ENCODE measurements at places on chromosomes 5 and 9.

DNA sequence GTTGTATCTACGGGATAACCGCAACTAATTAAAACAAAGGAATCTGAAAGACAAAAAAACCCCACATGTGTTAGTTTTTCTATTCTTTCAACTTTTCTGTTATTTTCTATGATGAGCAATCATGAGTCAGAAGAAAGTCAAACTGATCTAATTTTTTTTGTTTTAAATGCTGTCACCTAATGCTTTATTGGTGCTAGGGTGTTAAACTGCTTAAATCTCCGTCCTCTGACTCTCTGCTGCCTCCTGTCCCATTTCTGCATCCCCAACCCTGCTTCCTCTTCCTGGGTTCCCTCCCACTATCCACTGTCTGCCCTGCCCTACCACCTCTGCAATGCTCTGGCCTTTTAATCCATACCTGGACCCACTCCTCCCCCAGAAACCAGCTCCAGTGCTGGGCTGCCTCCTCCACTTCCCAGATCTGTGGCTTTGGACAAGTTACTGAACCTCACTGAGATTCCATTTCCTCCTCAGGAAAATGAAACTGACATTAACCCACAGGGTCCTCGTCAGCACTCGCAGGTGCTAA is 15.7 kb downstream of the PTPN3 start:
- DNase-seq: no peak

DNA sequence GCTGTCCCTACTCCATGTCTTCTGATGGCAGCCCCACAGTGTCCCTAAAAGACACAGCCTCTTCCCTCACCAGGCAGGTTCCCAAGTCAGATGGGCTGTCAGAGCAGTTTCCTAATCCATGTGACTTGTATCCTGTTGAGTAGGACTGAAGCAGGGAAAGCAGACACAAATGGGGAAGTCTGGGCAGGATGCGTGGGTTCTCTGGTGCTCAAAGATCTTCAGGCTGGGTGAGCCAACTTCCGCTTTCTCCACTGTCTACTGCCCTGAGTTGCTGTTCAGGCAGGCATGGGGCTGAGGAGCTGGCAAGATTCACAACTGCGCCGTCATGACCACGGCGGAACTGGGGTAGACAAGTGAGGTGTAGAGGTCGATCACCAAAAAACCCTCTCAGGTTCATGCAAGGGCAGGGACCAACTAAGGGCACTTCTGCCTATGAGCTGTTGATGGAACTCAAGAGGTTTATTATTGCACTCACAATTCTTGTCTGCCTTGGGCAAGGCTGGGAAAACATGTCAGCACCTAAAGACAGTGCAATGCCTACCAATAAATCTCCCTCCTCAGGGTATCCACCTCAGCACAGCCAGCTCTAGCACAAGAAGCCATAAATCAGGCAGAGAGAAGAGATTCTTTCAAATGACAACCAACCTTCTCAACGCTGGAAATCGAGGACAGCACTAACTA is 83.4 kb downstream of the RAPGEF1 start:
- peak; percentile 95 for DNase-seq

GRCh38 chr5:73280821-73281746 is 108.1 kb downstream of the TMEM174 start:
- DNase-seq: no peak

- DNase-seq: no peak
Observed at GRCh38 chr5:51383131-51384121, at the start of gene ISL1. TSS of gene ISL1 (plus strand) at chr5:51383448. CDS start at chr5:51383672, 224 bp downstream.

DNA sequence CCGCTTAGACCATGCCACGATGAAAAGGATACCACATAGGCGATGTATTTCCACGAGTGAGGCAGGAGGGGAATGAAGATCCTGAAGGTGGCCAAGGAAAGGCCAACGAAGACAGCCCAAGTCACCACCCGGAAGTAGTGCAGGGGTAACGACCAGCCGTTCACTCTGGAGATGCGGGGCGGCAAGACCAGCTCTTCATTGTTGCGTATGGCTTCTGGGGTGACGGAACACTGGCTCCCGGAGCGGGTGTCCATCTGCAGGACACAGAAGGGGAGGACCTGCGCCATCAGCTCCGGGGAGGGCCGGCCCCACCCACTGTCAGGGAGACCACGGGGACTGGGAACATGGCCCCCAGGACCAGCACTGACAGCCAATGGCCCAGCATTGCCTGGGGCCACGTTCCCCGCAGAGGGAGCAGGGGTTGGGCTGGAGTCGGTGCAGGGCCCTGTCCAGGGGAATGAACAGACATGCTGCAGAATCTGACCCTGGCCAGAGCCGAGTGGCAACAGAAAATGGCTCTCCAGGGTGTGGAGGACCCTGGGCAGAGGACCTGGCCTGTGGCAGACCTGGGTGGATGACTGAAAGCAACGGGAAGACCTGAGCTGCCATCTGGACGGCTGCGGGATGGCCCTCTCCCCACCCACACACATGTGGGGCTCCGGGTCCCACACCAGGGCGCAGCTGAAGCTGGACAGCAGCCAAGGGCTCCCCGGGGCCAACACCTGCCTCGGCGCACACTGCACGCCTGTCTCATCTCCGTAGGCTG is 17.7 kb downstream of the ZDHHC11B start:
- DNase-seq: peak; percentile 76

DNA sequence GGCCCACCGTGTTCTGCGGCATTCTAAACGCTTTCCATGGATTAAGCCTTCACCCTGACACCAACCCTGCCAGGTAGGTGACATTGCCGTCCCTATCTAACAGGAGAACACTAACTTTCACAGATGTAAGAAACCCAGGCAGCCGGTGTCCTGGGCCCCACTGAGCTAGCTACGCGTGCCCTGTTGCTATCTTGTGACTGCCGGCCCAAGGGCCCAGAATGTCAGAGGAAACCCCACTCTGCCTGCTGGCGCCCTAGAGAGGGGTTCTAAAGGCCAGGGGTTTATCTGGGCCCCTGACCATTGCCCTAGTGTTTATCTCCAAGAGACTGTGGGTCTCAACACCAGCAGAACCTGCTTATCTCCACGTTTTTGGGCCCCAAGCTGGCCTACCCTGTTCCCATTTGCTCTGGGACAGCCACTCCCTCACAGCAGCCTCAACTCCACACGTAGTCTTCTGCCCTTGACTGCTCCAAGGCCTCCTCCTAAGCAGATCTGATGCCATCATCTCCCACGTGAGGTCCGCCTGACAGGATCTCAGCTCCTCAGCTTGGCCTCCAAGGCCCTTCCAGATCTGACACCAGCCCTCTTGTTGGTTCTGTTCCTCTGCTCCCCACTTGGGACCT is 18.1 kb upstream of the ZBTB34 start:
- DNase-seq: no peak

DNA sequence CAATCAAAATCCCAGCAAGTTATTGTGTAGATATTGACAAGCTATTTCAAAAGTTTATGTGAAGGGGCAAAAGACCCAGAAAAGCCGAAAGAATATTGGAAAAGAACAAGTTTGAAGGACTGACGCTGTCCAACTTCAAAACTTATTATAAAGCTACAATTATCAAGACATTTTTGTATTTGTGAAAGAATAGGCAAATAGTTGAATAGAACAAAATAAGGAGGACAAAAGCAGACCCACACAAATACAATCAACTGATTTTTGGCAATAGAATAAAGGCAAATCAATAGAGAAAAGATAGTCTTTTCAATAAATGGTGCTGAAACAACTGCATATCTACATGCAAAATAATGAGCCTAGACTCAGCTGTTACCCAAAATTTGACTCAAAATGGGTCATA is 807.7 kb upstream of the CDH6 start:
- DNase-seq: no peak

DNA sequence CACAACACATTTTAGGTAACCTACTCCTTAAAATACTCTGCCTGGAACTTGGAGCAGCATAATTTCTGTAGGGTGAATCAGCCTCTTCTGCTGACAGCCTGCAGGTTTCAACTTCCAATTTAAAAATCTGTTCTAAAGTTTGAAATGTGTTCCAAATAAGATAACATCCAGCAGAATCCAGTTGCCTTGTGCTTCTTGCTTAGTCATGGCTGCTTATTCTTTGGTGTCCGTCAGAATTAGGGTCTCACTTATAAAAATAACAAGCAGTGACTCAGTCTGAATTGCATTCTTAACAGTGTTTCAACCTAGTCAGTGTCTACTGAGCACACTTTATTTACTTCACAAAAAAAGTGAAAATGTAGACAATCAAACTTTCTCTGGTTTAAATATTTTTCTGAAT is 3.7 kb downstream of the CDH6 start:
- no peak for DNase-seq

- DNase-seq: no peak
Observed at GRCh38 chr5:72096602-72097188, 10.6 kb upstream of the MAP1B start.

DNA sequence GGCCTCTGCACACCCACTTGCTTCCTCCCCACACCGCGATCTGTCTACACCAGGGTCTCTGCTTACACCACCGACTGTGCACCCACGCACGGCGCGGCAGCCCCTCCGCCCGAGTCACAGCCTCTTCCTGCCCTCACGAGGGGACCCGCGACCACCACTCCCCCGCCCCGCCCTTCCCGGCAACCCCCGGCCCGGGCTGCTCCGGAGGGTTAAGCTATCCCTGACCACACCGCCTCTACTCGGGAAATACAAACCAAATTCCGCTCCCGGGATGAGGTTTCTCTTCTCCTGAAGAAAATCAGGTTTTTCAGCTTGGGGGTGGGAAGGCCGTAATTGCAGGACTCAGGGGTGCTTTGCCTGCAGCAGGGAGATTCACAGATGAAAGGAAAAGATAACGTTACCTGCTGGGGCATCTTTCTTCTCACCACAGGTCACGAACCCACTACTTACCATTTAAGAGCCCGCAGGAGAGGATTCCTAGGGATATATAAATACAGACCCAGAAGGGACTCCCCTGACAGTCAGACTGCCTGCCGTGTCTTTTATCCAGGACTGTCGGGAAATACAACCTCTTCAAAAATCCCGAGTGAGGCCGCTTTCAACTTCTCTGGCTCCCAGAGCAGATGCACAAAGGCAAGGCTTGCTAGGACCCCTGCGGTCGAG is 63.5 kb downstream of the ROR2 start:
- no peak for DNase-seq

DNA sequence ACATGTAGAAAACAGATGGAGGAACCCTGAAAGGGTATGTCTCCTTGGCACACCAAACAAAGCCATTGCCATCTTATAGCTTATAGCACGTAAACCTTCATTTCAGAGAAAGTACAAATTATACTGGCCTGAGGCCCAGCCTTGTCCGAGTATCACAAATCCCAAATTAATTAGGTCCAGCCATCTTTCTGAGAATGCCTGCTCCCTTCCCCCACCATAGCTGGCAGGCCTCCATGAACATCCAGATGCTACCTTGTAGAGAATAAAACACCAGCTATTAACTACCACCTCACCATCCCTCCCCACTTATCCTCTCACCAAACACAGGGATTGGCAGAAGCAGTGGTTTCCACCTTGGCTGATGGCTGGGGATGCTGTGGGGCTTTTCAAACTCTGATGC is 224.0 kb downstream of the SPOCK1 start:
- DNase-seq: no peak

DNA sequence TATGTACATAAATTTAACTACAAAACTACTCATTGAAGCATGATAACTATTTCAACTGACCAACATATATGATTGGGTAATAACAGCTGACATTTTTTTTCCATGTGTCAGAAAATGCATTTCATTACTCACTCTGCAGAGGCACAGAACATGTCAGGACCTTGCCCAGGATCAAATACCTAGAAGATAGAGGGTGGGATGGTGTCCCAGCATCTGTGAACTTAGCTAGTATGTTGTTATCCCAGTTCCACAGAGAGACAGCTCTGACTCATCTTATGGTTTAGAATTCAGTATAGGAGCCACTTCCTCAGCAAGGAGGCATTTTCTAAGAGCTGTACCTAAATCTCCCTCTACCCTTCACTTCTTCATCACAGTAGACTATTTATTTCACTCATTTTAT is 1198.6 kb upstream of the ACO1 start:
- DNase-seq: no peak

GRCh38 chr5:32740651-32741050 is 29.5 kb downstream of the NPR3 start:
- DNase-seq: no peak

GRCh38 chr5:132737982-132738681 is 786 bp upstream of the KIF3A start:
- no peak for DNase-seq

DNA sequence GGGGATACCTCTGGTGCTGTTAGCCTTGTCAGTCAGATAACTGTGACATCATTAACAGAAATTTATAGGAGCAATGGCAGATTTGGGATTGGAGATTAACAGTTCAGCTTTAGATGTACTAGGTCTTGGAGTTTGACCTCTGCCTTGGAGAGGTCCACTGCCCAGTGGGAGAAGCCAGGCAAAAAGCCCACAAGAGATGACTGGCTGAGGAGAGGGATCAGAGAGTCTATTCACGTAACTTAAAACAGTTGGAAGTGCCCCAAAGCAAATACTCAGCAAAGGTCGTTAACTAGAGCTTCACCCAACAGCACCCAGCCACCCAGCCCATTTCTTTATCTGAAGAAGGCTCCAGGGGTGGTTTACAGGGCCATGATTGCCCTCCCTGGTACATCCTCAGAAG is 232.7 kb upstream of the PPP1R2B start:
- no peak for DNase-seq

DNA sequence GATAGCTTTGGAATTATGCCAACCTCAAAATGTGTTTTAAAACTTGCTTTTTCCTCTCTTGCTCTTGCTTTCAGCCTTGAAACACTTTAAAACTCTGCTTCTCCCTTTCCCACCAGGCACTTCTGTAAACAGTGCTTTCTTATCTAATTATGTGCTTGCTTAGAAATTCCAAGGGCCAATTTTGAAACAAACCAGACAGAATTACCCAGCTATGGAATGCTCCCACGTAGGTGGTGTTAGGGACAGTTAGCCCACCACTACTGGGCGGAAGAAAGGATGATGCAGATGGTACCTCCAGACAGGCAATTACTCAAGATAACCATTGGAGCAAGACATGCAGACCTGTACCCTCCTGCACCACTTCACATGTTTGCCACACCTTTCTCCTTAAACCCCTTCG is 523.0 kb upstream of the PTPRD start:
- no peak for DNase-seq

DNA sequence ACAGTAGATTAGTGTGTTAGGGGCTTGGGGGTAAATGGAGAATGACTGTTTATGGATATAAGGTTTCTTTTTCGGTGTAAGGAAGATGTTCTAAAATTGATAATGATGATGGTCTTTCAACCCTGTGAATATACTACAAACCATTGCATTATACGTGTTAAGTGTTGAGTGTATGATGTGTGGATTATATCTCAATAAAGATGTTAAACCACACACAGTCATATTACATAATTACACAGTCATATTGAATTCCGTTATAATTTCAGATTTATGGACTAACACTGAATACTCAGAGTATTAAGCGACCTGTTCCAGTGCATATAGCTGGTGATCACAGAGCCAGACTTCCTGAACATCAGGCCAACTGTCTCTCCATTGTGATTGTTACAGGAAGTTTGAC is 68.1 kb downstream of the F2RL2 start:
- DNase-seq: no peak

GRCh38 chr9:89883401-89884341 is 278.9 kb downstream of the GADD45G start:
- peak; percentile 68 for DNase-seq

DNA sequence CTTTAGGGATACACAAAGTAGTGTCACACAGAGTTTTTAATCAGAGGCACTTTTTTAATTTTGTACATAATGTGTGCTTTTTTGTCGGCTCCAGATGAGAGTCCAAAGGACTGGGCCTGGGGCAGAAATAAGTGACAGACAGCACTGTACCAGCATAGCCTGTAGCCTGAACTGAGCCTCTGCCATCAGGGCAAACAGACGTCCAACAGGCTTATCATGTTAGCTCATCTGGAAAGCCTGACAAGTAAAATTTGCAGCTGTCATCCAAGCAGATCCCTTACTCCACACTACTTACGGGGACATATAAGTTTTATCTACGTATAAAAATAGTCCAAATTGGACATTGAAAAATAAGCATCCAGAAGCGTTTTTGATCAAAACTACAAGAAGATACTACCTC is 233.1 kb upstream of the GAS1 start:
- DNase-seq: no peak
